Stomach (tissue), 19 donors: ENCODE measurements at places on chromosomes 5 and 9.

DNA sequence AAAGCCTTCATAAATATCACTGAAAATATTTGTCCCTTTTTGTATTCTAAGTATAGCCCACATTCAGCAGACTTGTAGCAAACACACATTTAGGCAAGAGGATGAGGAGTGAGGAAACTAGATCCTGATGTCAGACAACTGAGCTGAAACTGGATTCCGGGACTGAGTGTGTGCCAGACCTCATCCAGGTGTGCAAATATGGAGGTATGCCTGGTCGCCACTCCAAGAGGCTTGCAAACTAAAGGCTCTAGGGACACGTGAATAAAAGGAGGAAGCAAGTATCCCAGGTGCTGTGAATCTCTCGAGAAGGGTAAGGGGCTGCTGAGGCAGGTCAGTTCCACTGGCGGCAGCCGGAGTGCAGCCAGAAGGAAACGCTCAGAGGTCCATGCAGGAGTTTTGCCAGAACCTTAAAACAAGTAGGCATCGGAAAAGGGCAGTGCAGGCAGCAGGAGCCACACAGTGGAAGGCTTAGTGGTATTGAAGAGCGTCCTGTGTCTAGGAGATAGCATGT lies 77.4 kb upstream of the ALDH1B1 start:
- no peak for DNase-seq

- no peak for DNase-seq
Observed at GRCh38 chr5:181051841-181052671, 12.0 kb downstream of the BTNL9 start.

DNA sequence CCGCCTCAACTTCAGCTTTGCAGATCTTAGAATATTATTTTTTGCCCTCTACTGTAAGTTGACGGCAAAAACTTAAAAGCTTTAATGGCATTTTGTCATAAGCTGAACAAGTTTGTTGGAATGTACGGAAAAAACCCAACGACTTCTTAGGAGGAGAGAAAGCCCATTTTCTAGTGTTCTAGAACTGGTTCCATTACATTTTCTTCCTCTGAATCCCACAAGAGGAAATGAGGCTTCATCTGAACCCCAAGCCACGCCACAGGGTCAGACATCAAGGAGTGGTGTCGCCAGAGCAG lies 113.7 kb downstream of the LHFPL2 start:
- DNase-seq, result no peak

DNA sequence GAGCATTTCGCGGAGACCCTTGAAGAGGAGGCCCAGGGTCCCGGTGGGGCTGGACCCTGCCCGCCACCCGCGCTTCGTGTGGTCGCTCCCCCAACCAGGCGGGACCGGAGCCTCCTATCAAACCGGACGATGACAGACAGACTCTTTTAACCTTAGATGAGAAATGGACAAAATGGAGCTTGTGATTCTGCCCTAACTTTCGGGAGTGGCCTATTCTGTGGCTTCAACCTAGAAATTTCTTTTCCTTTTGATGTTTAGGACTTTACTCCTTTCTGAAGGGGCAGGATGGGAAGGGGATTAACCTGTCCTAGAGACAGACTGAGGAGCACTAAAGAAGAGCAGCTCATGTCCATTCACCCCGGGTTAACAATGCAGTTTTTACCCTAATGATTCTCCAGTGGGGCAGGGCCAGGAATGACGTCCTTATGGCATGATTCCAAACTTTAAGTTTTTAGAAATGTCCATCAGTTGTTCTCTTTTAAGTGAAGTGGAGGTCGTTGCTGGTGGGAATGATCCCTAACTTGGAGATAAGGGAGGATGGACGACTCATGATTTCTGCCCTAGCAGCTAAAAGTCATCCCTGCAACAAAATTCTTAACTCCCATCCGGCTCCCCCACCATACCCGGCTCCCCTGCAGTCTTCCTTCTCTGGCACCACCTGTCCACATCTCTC lies 1.0 kb downstream of the NIPSNAP3A start:
- DNase-seq, result no peak

DNA sequence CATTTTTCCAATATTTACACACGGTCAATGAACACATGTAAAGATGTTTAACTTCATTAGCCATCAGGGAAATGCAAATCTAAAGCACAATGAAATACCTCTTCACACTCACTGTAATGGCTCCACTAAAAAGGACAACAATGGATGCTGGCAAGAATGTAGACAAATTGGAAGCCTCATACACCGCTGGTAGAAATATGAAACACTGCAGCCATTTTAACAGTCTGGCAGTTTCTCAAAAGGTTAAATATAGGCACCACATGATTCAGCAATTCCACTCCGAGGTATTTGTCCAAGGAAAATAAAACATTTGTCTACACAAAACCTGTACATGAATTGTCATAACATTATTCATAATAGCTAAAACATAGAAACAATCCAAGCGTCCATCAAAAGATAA lies 20.0 kb downstream of the RNF145 start:
- DNase-seq, result no peak

DNA sequence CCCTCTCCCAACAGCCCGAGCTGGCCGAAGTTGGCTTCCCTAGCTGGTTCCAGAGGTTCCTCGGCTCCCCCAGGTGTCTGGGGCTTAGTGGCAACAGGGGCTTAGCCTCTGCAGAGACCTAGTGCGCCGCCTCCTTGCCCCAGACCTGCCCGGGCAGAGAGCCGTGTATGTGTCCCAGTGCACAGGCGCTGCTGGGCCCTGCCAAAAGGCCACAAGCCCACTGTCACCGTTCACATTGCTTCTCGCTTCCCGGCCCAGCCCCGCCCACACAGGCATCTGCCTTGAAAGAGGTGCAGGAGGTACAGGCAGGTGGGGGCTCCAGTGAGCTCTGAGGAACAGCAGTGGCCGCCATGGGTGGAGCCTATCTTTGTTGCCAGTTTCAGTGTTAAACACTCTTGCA lies 2.5 kb upstream of the CACFD1 start:
- DNase-seq, result no peak

DNA sequence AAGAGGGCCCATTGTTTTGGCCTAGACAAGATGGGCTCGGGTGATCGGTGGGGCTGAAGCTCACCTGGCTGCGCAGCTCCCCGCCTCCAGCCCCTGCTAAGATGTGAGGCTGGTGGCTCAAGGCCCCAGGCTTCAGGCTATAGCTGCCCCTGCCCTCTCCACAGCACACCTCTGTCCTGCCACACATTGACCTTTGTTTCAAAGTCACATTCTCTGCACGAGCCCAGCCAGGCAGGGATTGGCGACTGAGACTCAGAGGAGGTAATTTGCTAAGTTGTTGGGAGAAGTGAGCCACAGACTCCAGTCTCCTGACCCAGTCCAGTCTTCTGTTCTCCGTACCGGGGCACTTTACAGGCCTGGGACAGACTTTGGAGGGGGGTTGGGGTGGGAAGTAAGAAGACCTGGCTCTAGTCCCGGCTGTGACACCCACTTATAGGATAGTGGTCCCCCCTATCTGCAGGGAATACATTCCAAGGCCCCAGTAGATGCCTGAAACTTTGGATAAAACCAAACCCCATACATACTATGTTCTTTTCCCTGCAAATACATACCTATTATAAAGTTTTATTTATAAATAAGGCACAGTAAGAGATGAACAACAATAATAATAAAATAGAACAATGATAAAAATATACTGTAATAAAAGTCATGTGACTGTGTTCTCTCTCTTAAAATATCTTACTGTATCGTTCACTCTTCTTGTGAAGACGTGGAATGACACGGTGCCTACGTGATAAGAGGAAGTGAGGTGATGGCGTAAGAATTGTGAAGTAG lies 13.3 kb downstream of the PDGFRB start:
- DNase-seq, result no peak

DNA sequence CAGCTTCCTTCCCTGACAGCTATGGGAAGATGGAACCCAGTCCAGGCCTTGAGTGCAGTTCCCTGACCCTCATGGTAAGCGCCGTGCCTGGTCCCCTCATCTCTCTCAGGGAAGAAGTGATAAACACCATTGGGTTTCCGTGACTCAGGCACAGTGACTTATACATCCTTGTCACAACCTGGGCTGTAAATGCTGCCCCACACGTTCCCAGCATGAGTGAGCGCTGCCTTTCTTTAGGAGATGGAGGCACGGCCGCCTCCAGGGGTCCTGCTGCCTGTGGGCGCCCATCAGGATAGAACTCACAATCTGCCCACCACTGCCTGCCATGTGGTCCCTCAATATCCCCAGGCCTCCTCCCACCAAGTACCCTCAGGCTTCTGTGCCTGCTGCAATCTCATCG lies 8.3 kb upstream of the NKD2 start:
- no peak for DNase-seq

DNA sequence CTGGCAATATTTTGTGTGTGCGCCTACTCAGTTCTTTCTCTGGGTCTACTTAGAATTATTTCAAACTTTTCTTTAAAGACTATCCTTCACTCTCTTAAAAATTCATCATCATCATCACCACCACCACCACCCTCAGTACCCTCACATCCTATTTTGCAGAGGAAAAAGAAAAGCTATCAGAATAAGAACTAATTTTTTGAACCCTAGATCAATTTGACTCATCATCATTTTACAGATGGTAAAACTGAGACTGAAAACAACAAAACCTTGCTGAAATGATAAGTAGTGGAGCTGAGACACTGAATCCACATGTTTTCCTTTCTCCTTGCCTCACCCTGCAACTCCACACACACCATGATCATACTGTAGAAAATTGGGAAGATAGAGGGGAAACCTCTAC lies 119.3 kb downstream of the SSBP2 start:
- no peak for DNase-seq

- DNase-seq, result no peak
Observed at GRCh38 chr5:76379316-76379715, 23.8 kb upstream of the IQGAP2 start.

- DNase-seq, result no peak
Observed at GRCh38 chr5:37034955-37035354, 158.4 kb downstream of the NIPBL start.

DNA sequence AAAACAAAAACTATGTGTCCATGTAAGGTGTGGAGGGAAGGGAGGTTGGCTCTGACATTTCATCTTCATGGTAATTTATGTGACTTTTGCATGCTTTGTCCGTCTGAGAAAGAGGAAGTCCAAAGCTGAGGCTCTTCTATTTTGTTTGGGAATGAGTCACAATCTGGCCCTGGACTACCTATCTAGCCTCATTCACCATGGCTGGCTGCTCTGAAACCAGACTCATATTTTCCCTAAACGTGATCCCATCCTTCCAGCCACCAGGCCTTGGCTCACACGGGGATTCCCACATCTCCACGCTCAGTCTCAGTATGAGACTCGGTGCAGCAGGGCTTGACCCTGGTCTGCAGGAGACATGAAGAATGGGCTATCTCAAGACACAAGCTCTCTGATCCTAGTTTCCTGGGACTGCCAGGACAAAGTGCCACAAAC lies 672.8 kb downstream of the ACTL7B start:
- DNase-seq, result no peak

- DNase-seq, result no peak
Observed at GRCh38 chr5:160363660-160364395, 6.6 kb downstream of the C1QTNF2 start.

GRCh38 chr9:6105738-6106137 lies 90.3 kb upstream of the RANBP6 start:
- DNase-seq, result no peak

DNA sequence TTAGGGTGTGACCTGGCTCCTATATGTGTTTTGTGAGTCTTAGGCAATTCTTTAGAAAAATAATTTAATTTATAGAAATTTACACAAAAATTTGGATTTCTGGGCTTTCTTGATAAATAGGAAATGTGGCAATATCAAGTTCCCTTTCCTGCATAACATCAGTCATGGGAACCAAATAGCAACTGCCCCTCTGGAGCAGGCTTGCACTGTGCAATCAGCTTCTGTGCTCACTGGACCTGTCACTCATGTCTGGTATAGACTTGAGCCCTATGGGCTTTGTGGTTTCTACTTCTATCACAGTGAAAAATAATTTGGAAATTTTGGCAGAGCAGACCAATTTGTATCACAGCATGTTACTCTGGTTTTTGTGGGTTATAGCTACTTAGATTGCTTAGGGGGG lies 131.7 kb downstream of the ADGRV1 start:
- no peak for DNase-seq

DNA sequence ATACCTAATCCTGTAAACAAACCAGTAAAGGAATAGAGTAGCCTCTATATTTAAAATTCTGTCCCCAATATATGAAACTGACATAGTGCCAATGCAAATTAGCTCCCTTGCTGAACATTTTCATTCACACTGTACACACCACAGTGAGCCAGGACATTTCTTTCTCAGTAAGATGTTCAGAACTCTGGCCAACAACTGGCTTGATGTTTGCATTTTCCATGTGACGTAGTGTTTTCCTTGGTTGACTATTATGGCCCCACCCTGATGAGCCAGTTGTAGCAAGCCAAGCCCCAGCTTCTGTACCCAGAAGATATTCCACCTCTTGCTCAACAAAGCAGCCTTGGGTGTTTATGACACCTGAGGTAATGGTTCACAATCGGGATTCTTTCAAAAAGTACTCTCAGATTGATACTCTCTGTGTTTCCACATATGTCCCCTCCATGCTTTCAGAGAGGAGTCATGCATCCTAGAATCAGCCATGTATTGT lies 17.7 kb upstream of the ANXA1 start:
- DNase-seq, result peak; percentile 62

GRCh38 chr9:112914524-112914923 lies 23.8 kb upstream of the SLC46A2 start:
- DNase-seq, result no peak

GRCh38 chr5:134171972-134172371 lies 4.8 kb downstream of the SKP1 start:
- peak; percentile 45 for DNase-seq

DNA sequence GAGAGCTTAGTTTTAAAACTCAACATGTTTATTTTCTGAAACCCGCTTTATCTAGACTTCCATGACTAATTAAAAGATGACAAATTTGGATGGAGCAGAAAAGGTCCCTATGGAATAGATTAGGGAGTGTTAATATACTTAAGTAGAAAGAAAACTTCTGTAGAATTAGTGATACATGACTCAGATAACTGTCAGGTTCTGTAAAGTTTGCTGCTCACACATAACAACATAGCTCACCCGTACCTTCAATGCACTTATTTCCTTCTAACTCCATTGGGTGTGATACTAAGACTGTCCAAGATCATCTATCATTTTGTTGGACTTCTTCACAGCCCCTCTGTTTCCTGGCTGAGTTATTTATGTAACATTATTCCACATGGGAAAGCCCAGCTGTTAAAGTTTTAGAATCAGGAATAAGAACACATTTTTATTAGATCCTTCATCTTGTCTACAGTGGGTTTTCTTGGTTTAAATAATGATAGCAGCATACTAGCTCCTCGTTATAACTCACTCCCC lies 27.8 kb downstream of the TMEM167A start:
- DNase-seq, result peak; percentile 56

GRCh38 chr5:96340357-96340756 lies 92.7 kb downstream of the PCSK1 start:
- DNase-seq, result no peak

GRCh38 chr9:131398204-131398603 lies 4.3 kb downstream of the PRRC2B start:
- peak; percentile 54 for DNase-seq

- DNase-seq, result no peak
Observed at GRCh38 chr9:99069546-99069945, 35.4 kb upstream of the TGFBR1 start.

- DNase-seq, result no peak
Observed at GRCh38 chr9:26412446-26412845, 480.2 kb downstream of the CAAP1 start.

- DNase-seq, result no peak
Observed at GRCh38 chr5:67222243-67223025, 25.8 kb upstream of the CD180 start.
